ENCODE measurements at places on chromosomes 7 and 10.

DNA sequence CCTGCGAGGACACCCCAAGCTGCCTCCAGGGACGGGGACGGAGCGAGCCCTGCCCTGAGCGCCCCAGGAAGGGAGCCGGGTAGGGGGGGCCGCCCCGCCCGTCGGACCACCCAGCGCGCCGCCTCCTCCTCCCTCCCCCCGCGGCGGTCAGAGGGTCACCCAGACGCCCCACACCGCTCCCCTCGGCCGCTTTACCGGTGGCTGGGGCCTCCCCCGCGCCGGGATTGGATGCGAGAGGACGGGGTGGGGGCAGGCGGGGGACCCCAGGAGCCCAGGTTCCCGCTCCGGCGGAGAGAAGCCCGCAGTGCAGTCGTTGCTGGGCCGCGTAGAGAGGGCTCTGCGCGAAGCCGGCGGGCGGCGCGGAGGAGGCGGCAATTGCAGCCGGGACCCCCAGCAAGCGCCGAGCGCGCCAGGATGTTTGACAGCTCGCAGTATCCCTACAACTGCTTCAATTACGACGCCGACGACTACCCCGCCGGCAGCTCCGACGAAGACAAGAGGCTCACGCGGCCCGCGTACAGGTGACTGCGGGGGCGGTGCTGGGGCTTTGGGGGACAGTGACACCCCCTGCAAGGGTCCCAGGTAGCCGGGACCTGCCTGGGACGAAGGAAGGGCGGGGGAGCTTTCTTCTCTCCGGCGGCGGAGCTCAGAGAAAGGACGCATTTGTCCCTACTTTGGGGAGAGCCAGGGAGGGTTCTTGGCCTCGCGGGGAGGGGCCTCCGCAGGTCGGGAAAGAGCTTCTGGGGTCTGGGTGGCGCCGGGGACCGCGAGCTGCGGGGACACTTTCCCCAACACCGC, at the start of gene FOXL3:
TSS of gene FOXL3 (plus strand) at position 415 of the 798 bp plus-strand sequence. CDS start at position 415, 0 bp downstream.
- DNase-seq: no peak

DNA sequence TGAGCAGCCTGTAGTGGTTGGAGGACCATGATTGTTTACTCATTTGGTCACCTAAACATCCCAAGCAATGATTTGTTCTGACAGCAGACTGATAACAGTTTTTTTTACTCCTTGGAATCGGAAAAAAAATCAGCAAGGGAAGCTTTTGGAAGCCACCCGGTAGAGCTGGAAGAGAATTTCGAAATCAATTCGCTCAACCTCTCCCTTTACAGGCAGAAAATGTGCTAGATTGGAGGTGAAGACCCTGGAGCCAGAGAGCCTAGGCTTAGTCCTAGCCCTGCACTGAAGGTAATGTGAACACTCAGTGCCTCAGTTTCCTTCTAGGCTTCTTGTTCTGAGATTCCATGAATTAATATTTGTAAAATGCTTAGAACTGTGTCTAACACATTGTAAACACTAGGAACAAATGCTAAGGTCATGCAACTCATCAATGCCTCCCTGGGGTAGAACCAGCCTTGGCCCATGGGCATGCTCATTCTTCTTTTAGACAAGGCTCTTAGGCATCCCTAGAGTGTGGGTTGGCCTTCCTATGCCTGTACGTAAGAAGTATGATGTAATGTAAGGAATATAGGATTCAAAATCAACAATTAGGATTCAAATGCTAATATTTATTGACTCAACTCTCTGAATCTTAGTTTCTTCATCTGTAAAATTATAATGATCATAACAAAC, 52.7 kb downstream of the MET start:
- no peak for DNase-seq

- no peak for DNase-seq
These were observed 117.5 kb downstream of the NRF1 start for GRCh38 chr7:129728875-129729467.

DNA sequence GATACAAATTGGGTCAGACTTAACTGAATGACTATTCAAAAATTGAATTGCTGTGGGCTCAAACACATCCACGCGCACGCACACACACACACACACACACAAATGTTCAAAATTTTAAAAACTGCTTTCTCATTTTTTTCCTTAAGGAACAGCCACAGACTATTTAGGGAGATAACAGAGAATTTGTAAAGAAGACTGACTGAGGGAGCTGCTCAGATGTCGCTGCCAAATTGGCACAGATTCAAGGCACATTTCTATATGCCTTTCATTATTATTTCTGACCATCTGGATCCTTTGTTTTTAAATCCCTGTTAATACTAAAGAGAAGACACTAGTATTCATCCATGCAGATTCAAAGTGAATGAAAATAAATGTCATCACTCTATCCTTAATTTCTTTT, 154.8 kb downstream of the DGKB start:
- DNase-seq: no peak
